ENCODE measurements at places on chromosomes 13 and 19.

DNA sequence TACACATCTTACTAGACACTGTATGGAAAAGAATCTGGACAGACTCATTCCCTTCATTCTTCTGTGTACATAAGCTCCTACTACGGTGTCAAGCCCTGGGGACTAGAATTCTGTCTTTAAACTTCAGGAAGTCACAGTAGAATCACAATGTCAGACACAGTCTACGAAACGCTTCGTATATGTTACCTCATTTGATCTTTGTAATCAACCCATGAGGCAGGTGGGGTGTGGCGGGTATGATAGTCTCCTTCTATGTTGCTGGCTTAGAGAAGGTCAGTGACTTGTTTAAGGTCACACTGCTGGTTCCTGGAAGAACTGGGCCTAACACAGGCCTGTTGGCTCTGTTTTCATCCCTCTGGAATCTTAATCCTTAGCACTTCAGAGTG, 32.2 kb upstream of the TPT1 start:
- H3K36me3 ChIP-seq = no peaks in the 10 kb centered on the region
- H3K27ac ChIP-seq = no peak overlapping the region
- no peaks in the 10 kb centered on the region for H3K27me3 ChIP-seq

- H3K27me3 ChIP-seq = no peaks in the 10 kb centered on the region
- H3K4me3 ChIP-seq = no peak overlapping the region
- H3K4me1 ChIP-seq = no peaks in the 10 kb centered on the region
- H3K27ac ChIP-seq = no peak overlapping the region
Measured at GRCh38 chr13:74554569-74555275, 420.5 kb upstream of the KLF12 start.

GRCh38 chr19:9107375-9107774, at the start of gene OR7G2:
OR7G2 (minus strand) TSS chr19:9107475; CDS start chr19:9103243, 4,232 bp downstream.
- no peaks in the 10 kb centered on the region for H3K27me3 ChIP-seq
- H3K4me3 ChIP-seq = no peak within 1 kb of the TSS
- no peaks in the 10 kb centered on the region for H3K4me1 ChIP-seq
- H3K36me3 ChIP-seq = no peaks in the 10 kb centered on the region
- DNase-seq = no peak
- H3K27ac ChIP-seq = no peak within 1 kb of the TSS

- no peaks in the 10 kb centered on the region for H3K27me3 ChIP-seq
- no peaks in the 10 kb centered on the region for H3K36me3 ChIP-seq
- H3K4me3 ChIP-seq = no peak overlapping the region
- H3K4me1 ChIP-seq = no peaks in the 10 kb centered on the region
Measured at GRCh38 chr13:48561466-48562235, 28.8 kb upstream of the RCBTB2 start.

GRCh38 chr19:2345794-2346663, 14.0 kb upstream of the TMPRSS9 start:
- H3K4me3 ChIP-seq = no peak overlapping the region
- peak; percentile 72 for DNase-seq
- H3K27ac ChIP-seq = no peak overlapping the region
- no peaks in the 10 kb centered on the region for H3K27me3 ChIP-seq

DNA sequence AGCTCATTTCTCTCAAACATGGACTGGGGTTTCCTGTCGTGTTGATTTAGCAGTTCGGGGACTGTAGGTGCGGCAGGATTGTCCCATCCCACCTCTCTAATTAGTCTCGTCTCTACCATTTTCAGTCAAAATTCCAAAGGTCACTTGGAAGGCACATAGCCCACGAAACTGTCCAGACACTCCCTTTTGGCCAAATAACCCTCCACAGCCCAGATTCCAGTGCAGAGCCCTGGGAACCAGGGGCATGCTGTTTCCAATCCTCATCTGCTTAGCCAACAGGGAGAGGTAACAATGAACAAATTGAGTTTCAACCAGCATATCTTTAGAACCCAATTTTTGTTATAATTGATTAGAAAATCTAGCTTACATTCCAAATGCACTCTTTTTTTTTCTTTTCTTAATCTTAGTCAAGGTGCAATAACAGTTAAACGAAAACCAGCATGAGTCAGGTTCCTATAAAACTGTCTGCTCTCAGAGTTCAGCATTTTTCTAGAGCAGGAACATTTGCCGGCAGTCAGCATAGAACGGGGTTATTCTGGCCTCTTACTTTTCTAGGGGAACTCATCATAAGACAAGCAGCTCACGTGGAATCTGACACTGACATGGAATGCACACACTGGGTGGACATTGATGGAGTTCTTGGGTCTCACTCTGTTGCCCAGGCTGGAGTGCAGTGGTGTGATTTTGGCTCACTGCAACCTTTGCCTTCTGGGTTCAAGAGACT, 14.4 kb upstream of the CEBPA start:
- no peak overlapping the region for H3K27ac ChIP-seq
- no peak overlapping the region for H3K4me3 ChIP-seq
- peaks cover 4% of the 10 kb centered on the region for H3K4me1 ChIP-seq
- no peaks in the 10 kb centered on the region for H3K27me3 ChIP-seq
- no peak for DNase-seq

- H3K4me3 ChIP-seq = no peak overlapping the region
- H3K27me3 ChIP-seq = no peaks in the 10 kb centered on the region
- H3K4me1 ChIP-seq = no peaks in the 10 kb centered on the region
- H3K27ac ChIP-seq = no peak overlapping the region
- no peak for DNase-seq
Measured at GRCh38 chr13:25833761-25834160, 218.1 kb downstream of the SHISA2 start.

DNA sequence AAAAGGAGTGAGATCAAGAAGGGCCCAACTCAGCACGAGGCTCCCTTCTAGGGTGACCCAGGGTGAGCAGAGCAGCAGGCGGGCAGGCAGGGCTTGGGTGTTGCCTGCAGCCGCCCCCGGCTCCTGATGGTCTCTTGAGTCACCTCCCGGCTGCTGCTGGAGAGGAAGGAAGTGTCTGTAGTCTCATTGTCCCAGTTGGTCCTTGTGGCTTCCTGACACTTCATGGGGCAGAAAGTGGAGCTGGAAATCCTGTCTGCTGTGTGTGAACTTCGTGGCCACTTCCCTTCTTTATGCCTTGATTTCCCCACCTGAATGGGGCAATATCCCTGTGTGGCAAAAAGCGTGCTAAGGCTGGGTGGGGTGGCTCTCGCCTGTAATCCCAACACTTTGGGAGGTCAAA, 2.5 kb downstream of the MAP1S start:
- peaks cover 12% of the 10 kb centered on the region for H3K36me3 ChIP-seq
- H3K27ac ChIP-seq = no peak overlapping the region
- DNase-seq = no peak
- peaks cover 31% of the 10 kb centered on the region for H3K4me1 ChIP-seq
- no peak overlapping the region for H3K4me3 ChIP-seq

Data from body of pancreas (tissue), 4 donors.